ENCODE measurements at places on chromosomes 6 and 20. TPM values are rescaled to one million over a fixed set of nuclear protein-coding genes. Genes with fewer than 3 reads are reported as not detected.

NKAPL gene
- 1.9 TPM for polyA plus RNA-seq

HLA-DMB gene
- 3.6 TPM for polyA plus RNA-seq

MUCL3 gene
- 0.13 TPM for polyA plus RNA-seq

DNA sequence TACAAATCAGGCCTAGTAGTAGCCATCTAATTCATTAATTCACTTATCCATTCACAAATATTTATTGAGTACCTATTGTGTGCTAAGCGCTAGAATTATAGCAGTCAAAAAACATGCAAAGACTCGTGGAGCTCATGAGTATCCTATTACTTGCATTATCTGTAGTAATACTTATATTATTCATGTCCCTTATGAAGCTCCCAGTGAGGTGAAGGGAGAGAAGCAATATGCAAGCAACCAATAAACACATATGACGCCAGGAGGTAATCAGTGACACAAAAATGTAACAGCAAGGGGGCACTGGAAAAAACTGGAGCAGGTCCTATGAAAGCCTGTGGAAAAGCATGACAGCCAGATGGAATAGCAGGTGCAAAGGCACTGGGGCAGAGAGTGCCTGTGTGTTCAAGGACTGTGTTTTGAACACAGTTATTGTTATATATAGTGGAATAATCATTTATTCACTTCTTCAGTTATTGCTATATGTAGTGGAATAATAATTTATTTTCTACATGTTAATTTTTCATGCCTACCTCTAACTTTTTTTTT, 109.5 kb downstream of the KIF13A start:
- no peak overlapping the region for H3K27ac ChIP-seq
- H3K27me3 ChIP-seq, result no peaks in the 10 kb centered on the region
- peaks cover 2% of the 10 kb centered on the region for H3K4me1 ChIP-seq
- H3K4me3 ChIP-seq, result no peak overlapping the region

- DNase-seq, result no peak
- H3K36me3 ChIP-seq, result no peaks in the 10 kb centered on the region
- H3K4me3 ChIP-seq, result no peak overlapping the region
- H3K27me3 ChIP-seq, result no peaks in the 10 kb centered on the region
Observed at GRCh38 chr6:75290136-75290945, 5.7 kb upstream of the TMEM30A start.

DNA sequence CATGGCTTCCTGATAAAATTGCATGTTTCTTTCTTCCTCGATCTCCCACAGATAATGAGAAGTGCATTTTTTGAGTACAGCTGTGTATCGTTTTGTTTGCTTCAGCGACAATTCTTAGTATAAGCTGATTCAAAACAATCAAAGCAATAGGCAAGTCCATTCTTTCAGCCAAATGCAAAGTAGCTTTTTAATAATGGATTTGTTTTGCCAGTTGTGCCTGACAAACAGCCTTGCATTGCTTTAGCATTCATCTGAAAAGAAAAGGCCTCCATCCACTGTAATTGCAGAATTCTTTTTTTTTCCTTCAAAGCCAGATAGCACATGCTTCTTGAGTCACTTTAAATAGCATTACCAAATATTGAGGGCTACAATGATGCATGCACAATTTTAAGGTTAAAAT, 32.0 kb downstream of the TTLL2 start:
- H3K27me3 ChIP-seq, result no peaks in the 10 kb centered on the region
- H3K4me3 ChIP-seq, result no peak overlapping the region
- H3K36me3 ChIP-seq, result no peaks in the 10 kb centered on the region
- no peak for DNase-seq
